Glutamatergic neuron (in vitro differentiated cells): ENCODE measurements at places on chromosomes 6 and 20.

- DNase-seq, result no peak
These were observed 12.9 kb upstream of the TBC1D22B start for GRCh38 chr6:37244430-37245310.

DNA sequence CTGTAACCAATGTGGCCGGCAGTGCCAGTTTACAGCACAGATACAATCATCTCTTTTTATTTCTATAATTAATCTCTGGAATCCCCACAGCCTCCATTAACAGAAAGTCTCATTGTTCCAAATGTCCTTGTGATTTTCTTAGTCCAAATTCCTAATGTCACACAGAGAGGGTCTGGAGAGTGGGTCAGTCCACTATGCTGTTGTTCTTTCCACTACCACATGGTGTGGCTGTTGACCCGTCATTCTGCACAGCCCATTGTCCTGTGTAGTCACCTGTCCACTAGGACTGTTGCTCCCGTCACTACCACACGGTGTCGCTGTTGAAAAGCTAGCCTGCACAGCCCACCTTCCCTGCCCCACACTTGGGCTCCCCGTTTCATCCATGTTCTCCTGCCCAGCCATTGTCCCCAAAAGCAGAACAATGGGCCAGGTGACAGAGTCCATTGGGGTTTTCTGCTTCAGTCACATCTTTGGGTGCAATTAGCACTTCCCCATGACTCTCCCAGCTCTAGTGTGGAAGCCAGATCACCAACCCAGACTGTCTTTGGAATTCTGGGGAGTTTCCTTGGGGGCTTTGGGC is 8.6 kb upstream of the LBP start:
- peak; percentile 75 for DNase-seq

GRCh38 chr20:51026269-51026668 is 3.4 kb upstream of the KCNG1 start:
- no peak for DNase-seq

DNA sequence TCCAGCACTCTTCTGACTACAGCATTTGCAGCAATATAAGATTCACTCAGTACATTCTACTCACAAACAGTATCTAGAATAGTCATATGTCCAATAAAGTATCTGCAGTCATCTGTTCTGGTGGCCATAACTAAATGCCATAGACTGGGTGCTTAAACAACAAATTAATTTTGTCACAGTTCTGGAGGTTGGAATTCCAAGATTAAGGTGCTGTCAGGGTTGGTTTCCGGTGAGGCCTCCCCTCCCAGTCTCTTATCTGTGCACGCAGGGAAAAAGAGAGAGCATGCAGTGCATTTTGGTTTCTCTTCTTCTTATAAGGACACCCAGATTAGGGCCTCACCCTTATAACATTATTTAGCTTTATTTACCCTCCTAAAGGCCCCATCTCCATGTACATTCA is 21.3 kb upstream of the NUS1 start:
- DNase-seq, result no peak

- no peak for DNase-seq
These were observed 80.0 kb upstream of the EYA2 start for GRCh38 chr20:46814366-46815232.

GRCh38 chr6:39508515-39508914 is 186.0 kb upstream of the KCNK16 start:
- no peak for DNase-seq

DNA sequence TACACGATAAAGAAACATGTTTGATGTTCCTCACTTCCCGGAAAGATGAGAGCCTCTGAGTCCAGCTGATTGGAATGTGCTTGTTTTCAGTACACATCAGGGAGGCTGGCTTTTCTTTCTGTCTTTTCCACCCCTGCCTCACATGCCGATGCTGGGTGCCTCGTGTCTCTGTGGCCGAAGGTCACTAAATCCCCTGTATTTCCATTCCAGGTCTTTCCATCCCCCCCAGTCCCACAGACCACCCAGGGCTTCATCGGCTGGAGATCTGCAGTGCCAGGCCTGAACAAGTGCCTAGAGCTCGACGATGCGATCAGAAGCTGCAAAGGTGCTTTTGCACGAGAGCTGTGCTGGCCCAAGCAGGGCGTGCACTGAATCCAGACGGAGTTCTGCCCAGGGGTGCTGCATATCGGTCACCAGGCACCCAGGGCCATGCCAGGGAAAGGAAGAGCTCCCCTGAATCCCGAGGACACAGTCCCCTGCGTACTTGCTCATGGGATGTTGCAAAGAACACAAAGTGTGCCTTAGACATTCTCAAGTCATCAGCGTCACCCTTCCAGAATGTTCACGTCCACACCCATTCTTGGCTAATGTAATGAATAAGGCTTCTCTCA is 67.9 kb downstream of the ANKRD60 start:
- no peak for DNase-seq

DNA sequence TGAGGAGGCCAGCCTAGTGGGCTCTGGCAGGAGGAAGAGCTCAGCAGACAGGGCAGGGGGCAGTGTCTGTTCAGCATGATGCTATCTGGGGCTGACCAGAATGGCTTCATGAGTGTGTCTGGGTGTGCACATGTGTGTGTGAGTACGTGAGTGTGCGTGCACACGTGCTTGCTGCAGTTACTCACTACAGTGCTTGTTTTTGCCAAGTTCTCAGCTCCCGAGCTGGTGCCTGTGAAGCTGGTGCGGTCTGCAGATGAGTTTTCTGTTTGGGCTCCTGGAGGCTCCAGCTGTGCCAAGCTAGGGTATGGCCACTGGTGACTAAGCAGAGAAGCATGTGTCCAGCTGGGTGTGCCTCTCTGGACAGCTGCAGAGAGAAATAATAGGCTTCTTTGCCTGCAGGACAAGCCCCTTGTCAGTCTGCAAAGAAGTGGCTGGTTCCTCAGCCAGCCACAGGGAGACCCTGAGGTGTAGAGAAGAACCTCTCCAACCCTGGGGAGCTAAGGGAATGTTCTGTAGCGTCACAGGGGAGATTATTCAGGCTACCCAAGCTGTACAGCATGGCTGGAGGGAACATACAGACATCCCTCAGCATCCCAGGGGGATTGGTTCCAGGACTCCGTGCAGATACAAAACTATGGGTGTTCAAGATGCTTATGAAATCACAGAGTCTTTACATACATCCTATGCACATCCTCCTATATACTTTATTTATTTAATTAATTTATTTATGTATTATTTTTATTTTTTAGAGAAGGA is 40.2 kb upstream of the FAM50B start:
- DNase-seq, result no peak

GRCh38 chr6:7992002-7992815 is 72.0 kb downstream of the BLOC1S5 start:
- DNase-seq, result no peak

DNA sequence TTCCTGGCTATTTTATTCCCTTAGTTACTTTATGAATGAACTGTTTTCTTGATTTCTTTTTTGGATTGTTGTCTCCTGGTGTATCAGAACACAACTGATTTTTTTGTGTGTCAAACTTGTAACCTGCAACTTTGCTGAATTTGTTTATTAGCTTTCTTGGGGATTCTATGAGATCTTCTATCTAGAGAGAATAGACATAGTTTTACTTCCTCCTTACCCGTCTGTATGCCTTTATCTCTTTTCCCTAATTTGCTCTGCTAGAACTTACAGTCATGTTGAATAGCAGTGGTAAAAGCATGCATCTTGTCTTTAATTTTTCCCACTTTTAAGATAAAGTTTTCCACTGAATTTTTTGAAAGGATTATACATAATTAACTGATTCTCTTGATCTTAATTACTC is 13.2 kb downstream of the RNF146 start:
- no peak for DNase-seq

- peak; percentile 20 for DNase-seq
These were observed 507 bp upstream of the VGLL2 start for GRCh38 chr6:117264692-117265409.

GRCh38 chr20:34773726-34774125 is 51.7 kb downstream of the NCOA6 start:
- DNase-seq, result no peak

GRCh38 chr6:130282234-130282995 is 59.7 kb upstream of the SAMD3 start:
- no peak for DNase-seq

DNA sequence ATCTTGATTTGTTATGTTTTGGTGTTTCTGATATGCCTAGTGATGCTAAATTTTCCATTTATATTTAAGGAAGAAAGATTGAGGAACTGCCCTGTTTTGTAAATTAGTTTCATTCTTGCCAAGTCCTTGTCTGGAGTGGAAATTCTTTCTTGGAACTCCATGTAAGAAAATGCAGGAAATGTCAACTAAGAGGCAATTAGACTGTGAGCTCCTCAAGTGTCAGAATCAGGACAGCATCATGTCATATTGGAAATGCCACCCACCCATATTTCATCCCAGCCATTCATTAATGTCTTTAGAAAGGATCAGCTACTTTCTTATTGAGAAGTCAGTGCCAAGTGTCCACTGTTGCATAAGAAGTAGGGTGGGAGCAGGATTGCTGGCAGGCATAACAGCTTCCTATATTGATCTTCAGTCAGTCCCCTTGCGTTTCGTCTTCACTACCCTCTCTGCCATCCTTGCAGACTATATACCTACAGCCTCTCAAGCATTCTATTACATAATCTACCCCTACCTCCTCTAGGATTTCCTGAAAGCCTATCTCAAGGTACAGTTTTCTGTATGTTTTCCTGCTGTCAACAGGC is 42.4 kb downstream of the HAO1 start:
- no peak for DNase-seq

- DNase-seq, result no peak
These were observed 43.2 kb downstream of the KAT14 start for GRCh38 chr20:18180815-18181214.

DNA sequence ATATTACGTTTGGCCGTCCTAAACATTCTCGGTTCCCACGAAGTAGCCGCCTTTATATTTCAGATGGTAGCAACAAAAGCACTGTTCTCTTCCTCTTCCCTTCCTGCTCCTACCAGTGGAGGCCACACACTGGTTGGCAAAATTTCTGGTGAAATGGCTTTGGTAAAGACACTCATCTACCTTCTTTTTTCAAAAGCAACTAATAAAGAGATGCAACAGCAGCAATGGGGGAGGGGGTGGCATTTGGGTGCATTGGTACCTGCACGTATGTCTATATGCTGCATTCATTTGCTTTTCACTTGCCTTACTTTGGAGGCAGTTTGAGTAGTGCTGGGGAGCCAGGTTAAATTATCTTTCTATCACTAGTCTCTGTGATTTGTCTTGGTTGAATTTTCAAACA is 6.0 kb downstream of the POU3F2 start:
- DNase-seq, result no peak

DNA sequence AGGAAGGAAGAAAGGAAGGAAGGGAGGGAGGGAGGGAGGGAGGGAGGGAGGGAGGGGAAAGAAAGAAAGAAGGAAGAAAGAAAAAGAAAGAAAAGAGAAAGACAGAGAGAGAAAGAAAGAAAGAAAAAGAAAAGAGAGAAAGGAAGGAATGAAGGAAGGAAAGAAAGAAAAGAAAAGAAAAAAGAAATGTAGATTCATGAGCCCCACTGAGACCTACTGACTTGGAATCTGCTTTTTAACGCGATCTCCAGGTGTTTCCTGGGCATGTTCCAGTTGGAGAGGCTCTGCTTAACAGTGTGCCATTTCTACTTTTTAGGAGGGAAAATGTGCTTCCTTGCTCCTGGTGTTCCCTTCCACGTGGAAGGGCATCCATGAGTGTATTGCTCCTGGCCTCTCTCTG is 16.4 kb downstream of the DEFB132 start:
- DNase-seq, result no peak

- DNase-seq, result no peak
These were observed 357.3 kb upstream of the JARID2 start for GRCh38 chr6:14888575-14889000.

DNA sequence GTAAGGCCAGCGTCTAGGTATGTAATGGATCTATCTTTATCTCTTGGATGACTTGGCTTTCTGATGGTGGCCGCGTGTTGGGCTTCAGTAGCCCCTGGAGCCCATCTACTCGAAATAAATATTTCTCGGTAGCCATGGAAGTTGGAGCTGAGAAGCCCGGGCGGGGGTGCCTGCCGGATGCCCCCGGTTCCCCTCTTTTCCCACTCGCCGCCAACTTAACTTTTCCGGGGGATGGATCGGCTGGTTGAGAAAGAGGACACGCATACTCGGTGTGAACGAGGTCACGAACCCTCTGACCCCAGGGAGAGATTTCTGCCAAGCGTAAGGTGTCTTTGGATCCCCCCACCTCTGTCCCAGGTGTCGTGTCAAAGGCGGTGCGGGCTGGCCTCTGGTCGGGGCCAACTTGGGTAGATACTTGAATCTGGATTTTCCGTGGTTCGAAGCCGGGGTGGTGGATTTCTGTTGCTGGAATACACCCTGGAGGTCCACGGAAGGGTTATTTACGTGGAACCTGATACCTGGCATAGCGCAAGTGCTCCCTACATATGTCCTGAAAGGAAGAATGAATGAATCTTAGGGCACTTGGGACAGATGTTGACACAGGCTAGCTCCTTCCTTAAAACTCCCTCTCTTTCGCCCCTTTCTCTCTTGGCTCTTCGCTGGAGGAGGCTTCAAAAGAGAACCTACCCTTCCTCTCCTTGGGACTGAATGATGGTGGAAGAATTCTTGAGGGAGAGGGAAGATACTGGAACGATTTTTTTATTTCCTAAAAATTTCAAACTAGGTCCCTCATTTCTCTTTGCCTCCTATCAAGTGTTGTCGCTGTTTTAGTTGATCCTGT is 996 bp downstream of the DOK5 start:
- DNase-seq, result no peak

DNA sequence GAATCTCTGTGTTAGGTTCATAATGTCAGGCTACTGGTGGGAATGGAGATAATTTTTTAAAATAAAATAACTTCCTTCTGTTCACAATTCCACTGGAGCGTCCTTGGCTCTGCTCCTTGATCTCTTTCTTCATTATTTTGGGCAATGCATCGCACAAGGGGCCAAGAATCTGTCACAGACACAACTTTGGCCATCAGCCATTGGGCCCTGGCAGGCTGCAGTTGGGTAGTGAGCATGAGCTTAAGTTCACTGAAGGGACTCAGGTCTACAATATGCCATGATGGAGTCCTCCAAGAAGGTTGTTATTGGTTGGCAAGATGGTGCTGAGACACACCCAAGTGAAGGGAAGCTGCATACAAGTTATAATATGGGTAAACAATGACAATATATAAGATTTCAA is 40.0 kb downstream of the CYP39A1 start:
- DNase-seq, result no peak

DNA sequence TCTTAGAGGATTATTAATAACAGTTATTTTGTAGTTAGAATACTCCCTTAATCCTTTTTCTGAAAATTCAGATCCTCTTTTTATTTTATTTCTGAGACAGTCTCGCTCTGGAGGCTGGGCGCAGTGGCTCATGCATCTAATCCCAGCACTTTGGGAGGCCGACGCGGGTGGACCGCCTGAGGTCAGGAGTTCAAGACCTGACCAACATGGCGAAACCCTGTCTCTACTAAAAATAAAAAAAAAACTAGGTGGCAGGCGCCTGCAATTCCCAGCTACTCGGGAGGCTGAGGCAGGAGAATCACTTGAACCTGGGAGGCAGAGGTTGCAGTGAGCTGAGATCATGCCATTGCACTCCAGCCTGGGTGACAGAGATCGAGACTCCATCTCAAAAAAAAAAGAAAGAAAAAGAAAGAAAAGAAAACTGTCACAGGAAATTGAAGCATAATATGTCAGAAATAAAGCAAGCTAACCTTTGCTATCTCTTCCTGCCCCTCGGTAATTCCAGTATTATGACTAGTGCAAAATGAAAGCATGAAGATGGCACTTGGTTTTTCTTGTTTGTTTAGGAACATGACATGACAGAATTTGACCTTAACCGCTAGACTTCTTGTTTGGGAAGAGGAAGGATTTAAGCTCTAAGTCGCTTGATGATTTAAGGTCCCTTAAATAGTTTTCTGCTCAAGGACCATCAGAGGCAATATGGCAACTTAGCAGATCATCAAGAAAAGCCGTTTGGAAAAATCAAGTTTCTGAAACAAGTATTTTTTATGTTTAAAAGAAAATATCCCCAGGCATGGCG is 1.8 kb upstream of the RBM39 start:
- DNase-seq, result no peak
